ENCODE measurements at places on chromosomes 2 and 18. TPM values are rescaled to one million over a fixed set of nuclear protein-coding genes. Genes with fewer than 3 reads are reported as not detected.

The MALL gene
- not detected for total RNA-seq

DNA sequence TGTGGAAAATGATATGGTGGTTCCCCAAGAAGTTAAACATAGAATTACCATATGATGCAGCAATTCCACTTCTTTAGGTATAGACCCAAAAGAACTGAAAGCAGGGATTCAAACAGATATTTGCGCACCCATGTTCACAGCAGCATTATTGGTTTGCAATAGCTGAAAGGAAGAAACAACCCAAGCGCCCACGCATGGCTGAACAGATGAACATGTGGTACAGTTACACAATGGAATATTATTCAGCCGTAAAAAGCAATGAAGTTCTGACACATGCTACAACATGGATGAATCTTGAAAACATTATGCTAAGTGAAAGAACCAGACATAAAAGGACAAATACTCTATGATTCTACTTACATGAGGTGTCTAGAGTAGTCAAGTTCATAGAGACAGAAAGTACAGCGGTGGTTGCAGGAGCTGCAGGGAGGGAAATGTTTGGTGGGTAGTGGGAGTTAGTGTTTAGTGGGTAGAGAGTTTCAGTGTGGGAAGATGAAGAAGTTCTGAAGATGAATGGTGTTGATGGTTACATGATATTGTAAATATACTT is 26.7 kb upstream of the ASPRV1 start:
- DNase-seq: no peak
- H3K36me3 ChIP-seq: no peaks in the 10 kb centered on the region
- H3K27ac ChIP-seq: no peak overlapping the region
- peaks cover 1% of the 10 kb centered on the region for H3K4me1 ChIP-seq

GRCh38 chr2:215521031-215521430 is 85.2 kb upstream of the FN1 start:
- H3K27ac ChIP-seq: no peak overlapping the region
- H3K4me1 ChIP-seq: no peaks in the 10 kb centered on the region
- no peaks in the 10 kb centered on the region for H3K36me3 ChIP-seq
- no peaks in the 10 kb centered on the region for H3K27me3 ChIP-seq
- DNase-seq: no peak
- no peak overlapping the region for H3K4me3 ChIP-seq

- H3K4me1 ChIP-seq: peaks cover 47% of the 10 kb centered on the region
- no peak overlapping the region for H3K4me3 ChIP-seq
- no peak for DNase-seq
- H3K36me3 ChIP-seq: peaks cover 15% of the 10 kb centered on the region
Observed at GRCh38 chr2:148660999-148661398, 16.4 kb downstream of the EPC2 start.

GRCh38 chr2:61885896-61886603 is 2.4 kb downstream of the CCT4 start:
- H3K27me3 ChIP-seq: no peaks in the 10 kb centered on the region
- peaks cover 25% of the 10 kb centered on the region for H3K4me1 ChIP-seq
- DNase-seq: no peak
- peaks cover 39% of the 10 kb centered on the region for H3K36me3 ChIP-seq
- H3K27ac ChIP-seq: no peak overlapping the region

All from activated CD4-positive, alpha-beta T cell treated with anti-CD3 and anti-CD28 coated beads, Interleukin-2, amount 10 ng/mL, durations not matched to agents 7 days and 5 days (primary cell).